Mammary epithelial cell (primary cell): ENCODE measurements at places on chromosomes 1 and 21.

- no peak for DNase-seq
These were observed 636.9 kb downstream of the KIF26B start for GRCh38 chr1:245791410-245792312.

- no peak for DNase-seq
These were observed 38.3 kb upstream of the BCL10 start for GRCh38 chr1:85314726-85315125.

DNA sequence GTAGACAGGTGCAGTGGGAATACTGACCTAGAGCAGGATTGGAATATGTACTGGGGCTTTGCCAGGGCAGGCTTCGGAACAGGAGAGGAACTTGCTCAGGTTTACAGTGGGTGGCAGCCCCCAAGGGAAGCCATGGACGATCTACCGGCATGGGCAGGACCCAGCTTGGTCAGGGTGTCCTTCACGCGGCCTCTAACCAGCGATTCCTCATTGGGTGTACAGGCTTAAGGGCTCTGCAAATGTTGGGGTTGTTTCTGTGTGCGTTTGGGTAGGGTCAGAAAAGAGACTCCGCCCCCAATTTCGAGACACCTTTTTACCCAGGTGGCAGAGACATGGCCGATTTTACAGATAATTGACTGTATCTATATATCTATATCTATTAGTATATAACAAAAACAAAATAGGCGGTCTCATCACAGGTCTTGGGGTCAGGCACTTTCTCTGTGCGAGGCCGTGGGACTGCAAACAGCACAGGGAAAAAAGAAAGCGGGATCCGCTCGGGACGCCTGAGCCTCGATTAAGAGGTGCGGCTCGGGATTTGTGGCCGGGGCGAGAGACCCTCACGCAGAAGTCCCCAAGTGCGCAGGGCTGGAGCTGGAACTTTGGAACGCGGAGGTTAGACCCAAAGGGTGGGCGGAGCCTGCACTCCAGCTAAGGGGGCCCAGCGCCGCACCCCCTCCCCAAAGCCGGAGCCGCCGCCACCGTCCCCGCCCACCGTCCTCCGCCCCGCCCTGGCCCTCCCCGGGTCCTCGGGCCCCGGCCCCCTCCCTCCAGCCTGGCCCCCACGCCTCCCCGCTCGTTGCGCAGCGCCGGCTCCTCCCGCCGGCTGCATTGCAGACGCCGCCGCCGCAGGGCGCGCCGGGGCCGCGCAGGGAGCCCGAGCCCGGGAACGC lies 67.5 kb upstream of the VAMP3 start:
- DNase-seq = no peak

- peak; percentile 67 for DNase-seq
These were observed at the start of gene KIF26B for GRCh38 chr1:245154429-245155271. TSS of gene KIF26B (plus strand) at chr1:245154985. CDS start at chr1:245155425, 440 bp downstream.

GRCh38 chr1:31669786-31670592 lies 25.3 kb upstream of the PEF1 start:
- peak; percentile 86 for DNase-seq

- peak; percentile 46 for DNase-seq
These were observed 72.1 kb downstream of the UCK2 start for GRCh38 chr1:165899461-165899941.

- DNase-seq = peak; percentile 97
These were observed 63.6 kb downstream of the NEK7 start for GRCh38 chr1:198220428-198220827.

- DNase-seq = peak; percentile 20
These were observed 8.0 kb downstream of the RCSD1 start for GRCh38 chr1:167638064-167638463.

- DNase-seq = peak; percentile 29
These were observed 145.7 kb upstream of the PRMT6 start for GRCh38 chr1:106910798-106911197.

- DNase-seq = no peak
These were observed 304.7 kb downstream of the DUSP10 start for GRCh38 chr1:221437171-221437570.

GRCh38 chr1:114181356-114181755 lies 27.7 kb upstream of the SYT6 start:
- no peak for DNase-seq

- DNase-seq = no peak
These were observed 50.2 kb downstream of the B3GALNT2 start for GRCh38 chr1:235454021-235454420.

DNA sequence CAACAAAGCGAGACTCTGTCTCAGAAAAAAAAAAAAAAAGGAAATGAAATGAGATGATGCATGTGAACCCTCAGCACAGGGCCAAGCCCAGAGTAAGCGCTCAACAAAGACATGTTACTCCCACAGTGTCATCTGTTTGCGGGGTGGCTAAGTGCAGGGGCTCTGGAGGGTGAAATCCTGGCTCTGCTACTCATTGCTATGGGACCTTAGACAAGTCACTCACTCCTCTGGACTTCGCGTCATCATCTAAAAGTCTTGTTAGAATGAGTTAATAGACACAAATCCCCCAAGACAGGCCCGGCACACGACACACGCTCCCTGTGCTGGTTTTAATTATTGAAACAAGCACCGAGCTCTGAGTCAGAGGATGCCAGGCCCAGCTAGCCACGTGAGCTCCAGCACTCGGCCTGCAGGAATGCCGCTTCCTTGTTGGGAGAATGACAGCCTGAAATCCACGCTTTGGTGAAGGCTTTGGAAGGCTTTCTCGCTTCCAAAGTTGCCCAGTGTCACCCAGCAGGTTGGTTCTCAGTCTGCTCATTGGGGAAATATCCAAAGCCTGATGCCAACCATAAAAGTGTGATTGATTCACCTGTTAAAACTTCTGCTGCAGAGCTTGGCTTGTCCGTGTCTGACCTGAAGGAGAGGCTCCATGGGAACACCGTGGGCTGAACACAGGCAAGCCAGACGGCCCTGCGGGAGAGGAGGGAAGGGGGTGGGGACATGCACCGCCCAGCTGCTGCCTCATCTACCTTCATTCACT lies 36.7 kb upstream of the TARDBP start:
- DNase-seq = peak; percentile 84

DNA sequence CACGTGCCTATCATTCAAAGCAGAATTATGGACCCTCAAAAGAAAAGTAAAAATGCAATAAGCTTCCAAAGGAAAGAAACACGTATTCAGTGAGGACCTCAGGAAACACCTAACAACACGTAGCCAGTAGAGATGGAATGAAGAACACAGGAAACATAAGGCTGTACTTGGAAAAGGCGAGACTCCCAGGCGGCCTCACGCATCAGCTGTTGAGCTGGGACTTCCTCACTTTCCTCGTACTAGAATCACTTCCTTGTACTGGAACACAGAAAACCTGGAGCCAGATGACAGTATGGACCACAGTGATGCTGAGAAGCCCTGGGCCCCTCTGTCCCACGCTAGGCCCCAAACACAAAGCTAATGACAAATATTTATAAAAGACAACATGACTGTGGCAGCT lies 94.4 kb upstream of the BACE2 start:
- no peak for DNase-seq

- no peak for DNase-seq
These were observed 91.1 kb upstream of the CACHD1 start for GRCh38 chr1:64378826-64379225.

- no peak for DNase-seq
These were observed 49.0 kb upstream of the MAB21L3 start for GRCh38 chr1:116062201-116062600.

GRCh38 chr21:38255571-38256117 lies 1.1 kb upstream of the KCNJ15 start:
- DNase-seq = no peak

DNA sequence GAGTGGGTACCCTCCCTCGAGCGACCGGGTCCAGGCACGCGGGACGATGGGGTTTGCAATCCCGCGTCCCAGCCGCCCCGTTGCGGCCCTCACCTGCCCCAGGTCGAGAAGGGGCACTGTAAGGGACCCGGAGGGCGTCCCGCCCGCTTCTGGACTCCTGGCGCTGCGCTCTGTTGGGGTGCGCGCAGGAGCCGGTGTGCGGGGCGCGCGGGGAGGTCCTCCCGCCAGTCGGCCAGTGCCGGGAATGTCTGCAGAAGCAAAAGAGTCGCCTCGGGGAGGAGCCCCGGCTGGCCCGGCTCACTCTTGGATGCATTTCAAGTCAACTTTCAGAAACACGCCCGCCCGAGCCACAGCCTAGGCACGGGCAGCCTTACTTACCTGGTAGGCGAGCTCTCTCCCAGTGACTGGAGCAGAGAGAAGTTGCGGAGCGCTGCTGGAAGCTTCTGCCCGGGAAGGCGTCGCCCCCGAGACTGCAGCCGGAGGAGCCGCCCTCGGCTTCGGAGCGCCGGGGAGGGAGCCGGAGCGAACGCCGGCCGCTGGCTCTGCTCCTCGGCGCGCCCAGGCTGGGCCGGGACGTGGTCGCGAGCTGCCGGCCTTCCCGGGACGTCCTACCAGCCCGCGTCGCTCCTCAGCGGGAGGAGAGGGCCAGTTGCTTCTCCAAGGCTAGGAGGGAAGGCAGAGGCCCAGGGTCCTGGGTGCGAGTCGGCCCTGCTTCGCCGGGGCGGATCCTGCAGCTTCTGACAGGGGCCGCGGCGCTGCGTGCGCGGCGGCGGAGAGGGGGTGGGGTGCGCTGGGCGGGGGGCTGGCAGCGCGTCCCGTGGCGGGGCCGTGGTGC lies at the start of gene LMX1A:
TSS of gene LMX1A (minus strand) at position 739 of the 835 bp plus-strand sequence. CDS start 1,156 bp downstream, outside the sequence.
- DNase-seq = peak; percentile 17

DNA sequence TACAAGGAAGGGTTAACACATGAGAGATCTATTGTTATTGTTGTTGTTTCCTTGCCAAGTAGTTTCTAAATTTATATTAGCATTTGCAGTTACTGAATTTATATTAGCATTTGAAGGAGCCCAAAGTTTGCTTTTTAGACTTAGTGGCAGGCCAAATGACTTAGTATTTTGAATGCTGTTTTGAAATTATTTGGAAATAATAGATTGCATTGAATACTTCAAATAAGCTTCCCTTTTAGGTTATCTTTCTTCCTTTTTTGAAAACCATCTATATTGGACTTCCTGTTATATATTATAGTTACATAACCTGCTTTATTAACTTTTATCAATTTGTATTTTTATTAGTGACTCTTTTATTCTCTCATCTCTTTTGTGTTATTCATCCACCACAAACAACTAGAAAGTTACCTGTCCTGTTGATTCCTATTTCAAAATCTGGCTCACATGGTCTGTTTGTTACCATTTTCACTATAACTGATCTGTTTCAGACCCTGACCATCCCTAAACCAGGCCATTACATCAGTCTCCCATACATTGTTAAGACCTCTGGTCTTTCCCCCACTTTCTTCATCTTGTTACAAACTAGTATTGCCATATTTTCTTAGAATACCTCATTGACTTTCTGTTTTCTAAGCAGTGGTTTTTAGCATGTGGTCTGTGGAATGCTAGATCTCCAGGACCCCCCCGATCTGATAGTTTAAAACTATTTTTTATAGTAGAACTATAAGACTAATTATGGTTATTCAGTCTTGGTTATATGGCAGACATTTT lies 185.2 kb downstream of the RASAL2 start:
- no peak for DNase-seq

GRCh38 chr1:110243146-110243545 lies 33.0 kb downstream of the KCNC4 start:
- no peak for DNase-seq

- DNase-seq = no peak
These were observed 33.6 kb downstream of the RUNX1 start for GRCh38 chr21:35015435-35016024.

GRCh38 chr1:22089787-22090186 lies 37.3 kb downstream of the CDC42 start:
- DNase-seq = no peak

- DNase-seq = peak; percentile 32
These were observed 66.6 kb downstream of the SCMH1 start for GRCh38 chr1:41175546-41175945.
